ENCODE measurements at places on chromosomes 1 and 21. TPM values are rescaled to one million over a fixed set of nuclear protein-coding genes. Genes with fewer than 3 reads are reported as not detected.

Gene RAB42
- 1.3 TPM for total RNA-seq

Gene TDRD10
- 0.50 TPM for total RNA-seq

Gene DENND4B
- 47.1 TPM for total RNA-seq

Gene LRRN2
- total RNA-seq = 0.93 TPM

DNA sequence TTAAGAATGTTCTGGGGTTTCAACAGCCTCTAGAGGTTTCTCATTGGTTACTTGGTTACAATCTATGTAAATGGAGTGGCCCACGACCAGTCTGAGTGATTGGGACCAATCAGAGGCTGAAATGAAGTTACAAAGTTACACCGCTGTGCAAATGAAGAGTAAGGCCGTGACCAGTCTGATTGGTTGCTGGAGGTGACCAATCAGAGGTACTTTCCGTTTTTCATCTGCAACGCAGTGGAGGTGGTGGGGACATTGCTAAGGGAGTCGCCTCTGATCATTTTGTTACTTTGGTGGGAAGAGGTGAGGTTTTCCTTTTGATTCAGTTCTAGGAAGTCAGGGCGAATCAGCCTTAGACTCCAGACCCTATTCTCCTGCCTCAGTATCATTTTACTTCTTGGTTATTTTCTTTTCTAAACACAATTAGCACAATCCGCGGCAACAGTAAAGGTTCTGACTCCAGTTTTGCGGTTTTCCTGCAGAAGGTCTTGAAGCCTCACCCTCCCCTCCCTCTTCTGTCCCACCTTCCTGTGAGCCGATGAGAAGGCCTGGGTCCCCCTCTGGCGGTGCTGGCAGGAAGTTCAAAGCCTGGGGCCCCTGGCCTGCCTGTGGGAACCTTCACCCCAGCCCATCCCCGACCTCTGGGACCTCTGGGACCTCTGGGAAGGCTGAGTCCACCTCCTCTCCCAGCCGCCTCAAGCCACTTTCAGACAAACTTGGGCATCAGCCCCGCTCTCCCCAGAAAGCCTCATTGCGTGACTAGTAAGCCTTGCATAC is 38.7 kb upstream of the TTC34 start:
- H3K36me3 ChIP-seq = no peaks in the 10 kb centered on the region
- no peaks in the 10 kb centered on the region for H3K4me1 ChIP-seq
- DNase-seq = peak; percentile 11
- H3K4me3 ChIP-seq = no peak overlapping the region

- no peak overlapping the region for H3K4me3 ChIP-seq
- no peaks in the 10 kb centered on the region for H3K4me1 ChIP-seq
- no peak overlapping the region for H3K27ac ChIP-seq
Measured at GRCh38 chr1:82640352-82640751, 839.6 kb downstream of the ADGRL2 start.

DNA sequence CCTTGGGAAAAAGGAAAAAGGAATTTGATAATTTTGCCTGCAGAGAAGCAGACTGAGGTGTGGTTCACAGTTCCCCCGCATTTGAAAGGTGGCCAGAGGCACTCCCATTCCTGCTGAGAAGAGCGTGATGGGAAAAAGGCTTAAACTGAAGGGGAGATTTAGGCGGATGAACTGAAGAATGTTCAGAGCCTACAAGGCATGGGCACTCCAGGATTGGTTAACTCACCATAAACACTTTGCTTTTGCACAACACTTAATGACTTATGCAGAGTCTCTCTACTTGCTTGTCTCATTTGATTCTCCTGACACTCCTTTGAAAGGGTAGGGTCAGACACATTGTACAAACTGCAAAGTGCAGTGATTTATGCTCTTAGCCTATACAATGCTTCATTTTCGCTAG is 119.6 kb upstream of the RUNX1 start:
- no peak overlapping the region for H3K4me3 ChIP-seq
- H3K36me3 ChIP-seq = no peaks in the 10 kb centered on the region

GRCh38 chr1:41806472-41807155 is 112.1 kb downstream of the HIVEP3 start:
- DNase-seq = no peak
- no peaks in the 10 kb centered on the region for H3K27me3 ChIP-seq
- H3K36me3 ChIP-seq = no peaks in the 10 kb centered on the region
- peak overlapping the region; percentile 42 for H3K27ac ChIP-seq

DNA sequence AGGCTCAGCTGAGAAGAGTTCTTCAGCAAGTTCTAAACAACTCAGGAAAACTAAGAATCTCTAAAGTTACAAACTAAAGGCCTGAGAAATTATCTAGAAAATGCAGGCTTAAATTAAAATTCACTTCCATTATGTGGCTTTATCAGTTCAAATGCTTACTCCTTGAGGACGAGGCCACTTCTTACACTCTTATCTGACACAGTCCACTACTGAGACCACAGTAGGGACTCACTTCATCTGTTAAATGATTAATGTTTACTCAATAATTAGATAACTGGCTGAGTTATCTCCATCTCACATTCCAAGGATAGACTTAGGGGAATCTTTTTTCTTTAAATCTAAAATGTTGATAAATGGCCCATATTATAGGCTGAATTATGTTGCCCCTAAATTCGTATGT is 1.6 kb downstream of the C1orf141 start:
- H3K4me3 ChIP-seq = no peak overlapping the region
- no peaks in the 10 kb centered on the region for H3K27me3 ChIP-seq
- H3K4me1 ChIP-seq = no peaks in the 10 kb centered on the region
- no peak overlapping the region for H3K27ac ChIP-seq
- H3K36me3 ChIP-seq = no peaks in the 10 kb centered on the region

- DNase-seq = no peak
- no peaks in the 10 kb centered on the region for H3K27me3 ChIP-seq
- H3K4me3 ChIP-seq = no peak overlapping the region
- H3K36me3 ChIP-seq = no peaks in the 10 kb centered on the region
- peaks cover 6% of the 10 kb centered on the region for H3K4me1 ChIP-seq
Measured at GRCh38 chr1:16183765-16184556, 28.1 kb upstream of the EPHA2 start.

DNA sequence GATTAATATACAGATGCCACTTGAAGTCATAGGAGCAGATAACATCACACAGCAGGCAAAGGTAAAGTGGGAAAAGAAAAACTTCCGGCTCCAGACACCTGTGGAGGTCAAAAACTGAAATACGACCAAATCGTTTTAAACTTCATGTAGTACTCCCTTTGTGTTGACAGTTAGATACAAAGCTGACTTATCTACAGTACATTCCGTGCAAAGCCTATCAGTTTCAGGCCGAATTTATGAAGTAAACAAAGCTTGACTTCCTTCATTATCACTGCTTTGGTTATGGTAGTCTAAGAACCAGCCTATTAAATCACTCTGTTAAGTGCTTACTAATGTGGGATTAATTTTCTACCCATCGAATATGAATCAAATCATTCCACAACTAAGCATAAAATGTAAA is 156.3 kb downstream of the SMYD3 start:
- H3K4me1 ChIP-seq = no peaks in the 10 kb centered on the region
- H3K36me3 ChIP-seq = no peaks in the 10 kb centered on the region
- no peak overlapping the region for H3K27ac ChIP-seq
- no peaks in the 10 kb centered on the region for H3K27me3 ChIP-seq
- no peak overlapping the region for H3K4me3 ChIP-seq
- no peak for DNase-seq

DNA sequence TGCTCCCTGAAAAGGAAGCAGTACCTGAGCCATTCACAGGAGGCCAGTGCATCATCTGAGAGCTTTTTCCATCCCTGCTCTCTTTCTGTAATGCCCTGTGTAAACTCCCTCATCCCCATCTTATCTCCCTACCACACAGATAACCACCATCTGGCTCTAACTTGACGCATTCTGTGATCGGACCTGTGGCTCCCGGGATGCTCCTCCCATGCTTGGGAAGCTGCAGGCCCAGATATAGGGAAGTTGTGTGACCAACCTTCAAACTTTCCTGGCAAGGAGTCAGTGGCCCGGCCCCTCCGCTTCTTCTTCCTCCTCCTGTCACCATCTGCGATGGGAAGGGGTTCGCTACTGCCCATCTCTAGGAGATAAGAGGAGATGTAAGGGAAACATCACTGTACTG is 21.1 kb downstream of the MKNK1 start:
- no peaks in the 10 kb centered on the region for H3K27me3 ChIP-seq
- peaks cover 85% of the 10 kb centered on the region for H3K36me3 ChIP-seq
- no peak overlapping the region for H3K4me3 ChIP-seq
- DNase-seq = no peak
- H3K27ac ChIP-seq = no peak overlapping the region
- H3K4me1 ChIP-seq = no peaks in the 10 kb centered on the region

DNA sequence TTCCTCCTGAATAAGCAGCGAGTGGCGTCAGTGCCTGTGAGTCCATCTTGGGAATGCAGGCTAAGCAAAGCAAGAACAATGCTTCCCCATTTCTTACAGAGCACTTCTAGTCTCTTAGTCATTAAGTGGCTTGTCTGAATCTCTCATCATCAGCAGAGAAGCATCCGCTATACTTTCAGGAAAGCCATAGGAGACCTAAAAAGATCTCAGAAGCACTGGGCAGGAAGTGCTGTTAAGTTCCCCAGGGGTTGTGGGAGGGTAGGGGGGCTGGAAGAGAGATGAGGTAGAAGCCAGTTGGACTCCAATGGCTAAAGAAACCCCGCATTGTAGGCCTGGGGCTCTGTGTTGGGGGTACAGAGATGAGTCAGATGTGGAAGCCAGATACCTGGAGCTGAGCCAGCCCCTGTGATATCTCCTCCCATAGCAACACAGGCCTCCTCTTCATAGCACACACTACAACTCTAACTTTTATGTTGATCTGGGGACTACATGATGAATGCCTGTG is 44.9 kb downstream of the SYT6 start:
- H3K27me3 ChIP-seq = no peaks in the 10 kb centered on the region
- DNase-seq = no peak
- H3K36me3 ChIP-seq = no peaks in the 10 kb centered on the region
- peaks cover 5% of the 10 kb centered on the region for H3K4me1 ChIP-seq
- H3K27ac ChIP-seq = no peak overlapping the region

DNA sequence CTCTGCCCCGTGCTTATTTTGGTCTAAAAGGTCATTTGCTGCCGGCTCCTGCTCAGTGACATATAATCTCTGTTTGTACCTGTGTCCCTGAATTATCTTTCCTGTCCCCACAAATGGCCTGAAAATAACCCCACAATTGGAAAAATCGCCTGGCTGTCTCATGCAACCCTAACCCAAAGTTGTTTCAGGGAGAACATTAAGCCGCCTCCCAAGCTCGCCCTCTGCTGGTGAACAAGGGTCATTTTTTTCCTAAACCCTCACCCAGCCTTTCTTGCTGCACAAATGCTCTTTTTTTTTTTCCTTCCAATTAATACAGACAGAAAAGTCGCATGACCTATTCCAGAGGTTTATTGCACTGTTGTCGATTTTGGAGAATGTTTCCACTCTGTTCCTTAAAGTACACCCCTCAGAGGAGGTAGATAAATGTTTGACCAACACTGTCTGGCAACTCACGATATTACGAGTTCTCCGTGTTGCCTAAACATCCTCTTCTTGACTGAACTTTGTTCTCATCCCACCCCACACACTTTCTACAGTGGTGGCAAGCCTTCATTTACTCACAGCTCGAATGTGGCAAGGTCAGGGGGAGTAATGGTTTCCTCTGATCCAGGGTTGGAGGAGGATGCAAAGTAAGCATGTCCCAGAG is 148.7 kb downstream of the ZZZ3 start:
- DNase-seq = peak; percentile 40
- H3K36me3 ChIP-seq = no peaks in the 10 kb centered on the region
- no peaks in the 10 kb centered on the region for H3K27me3 ChIP-seq
- no peak overlapping the region for H3K27ac ChIP-seq
- H3K4me1 ChIP-seq = peaks cover 4% of the 10 kb centered on the region
- H3K4me3 ChIP-seq = no peak overlapping the region

DNA sequence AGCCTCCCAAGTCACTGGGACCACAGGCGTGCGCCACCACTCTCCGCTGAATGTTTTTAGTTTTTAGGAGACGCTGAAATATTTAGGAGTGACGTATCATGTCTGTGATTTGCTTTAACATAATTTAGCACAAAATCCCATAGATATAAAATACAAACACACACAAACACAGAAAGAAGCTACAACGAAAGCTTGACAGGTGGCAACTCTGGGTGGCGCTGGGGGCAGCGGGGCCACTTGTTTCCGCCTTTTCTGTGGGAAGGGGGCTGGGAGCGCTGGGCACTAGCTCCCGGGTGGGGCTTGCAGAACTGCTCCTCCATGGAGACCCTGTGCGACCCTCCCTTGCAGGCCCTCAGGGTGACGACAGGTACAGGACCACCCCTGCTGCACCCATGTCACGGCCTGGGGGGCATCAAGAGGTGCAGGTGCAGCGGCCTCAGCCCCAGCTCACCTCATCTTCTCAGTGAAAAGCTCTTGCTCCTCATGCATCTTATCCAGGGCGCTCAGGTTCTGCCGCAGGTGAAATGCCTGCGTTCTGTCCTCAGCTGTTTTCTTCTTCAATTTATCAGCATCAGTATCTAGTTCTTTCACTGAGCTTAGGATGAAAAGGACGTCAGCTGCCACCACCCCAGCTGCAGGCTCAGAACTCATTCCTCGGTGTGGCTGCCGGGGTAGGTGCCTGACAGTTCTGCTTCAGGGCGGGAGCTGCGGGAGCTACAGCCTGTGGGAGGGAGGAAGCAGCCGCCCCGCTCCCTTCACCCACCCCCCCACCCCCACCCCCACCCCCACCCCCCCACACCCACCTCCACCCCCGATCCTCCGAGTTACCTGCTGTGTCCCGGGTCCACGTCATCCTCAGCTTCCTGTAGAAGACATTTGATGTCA is 15.3 kb downstream of the CFAP74 start:
- H3K4me1 ChIP-seq = no peaks in the 10 kb centered on the region
- H3K27ac ChIP-seq = no peak overlapping the region

- DNase-seq = no peak
- H3K4me3 ChIP-seq = no peak overlapping the region
- no peaks in the 10 kb centered on the region for H3K27me3 ChIP-seq
- H3K27ac ChIP-seq = no peak overlapping the region
Measured at GRCh38 chr1:197285526-197286205, 17.6 kb downstream of the CRB1 start.

DNA sequence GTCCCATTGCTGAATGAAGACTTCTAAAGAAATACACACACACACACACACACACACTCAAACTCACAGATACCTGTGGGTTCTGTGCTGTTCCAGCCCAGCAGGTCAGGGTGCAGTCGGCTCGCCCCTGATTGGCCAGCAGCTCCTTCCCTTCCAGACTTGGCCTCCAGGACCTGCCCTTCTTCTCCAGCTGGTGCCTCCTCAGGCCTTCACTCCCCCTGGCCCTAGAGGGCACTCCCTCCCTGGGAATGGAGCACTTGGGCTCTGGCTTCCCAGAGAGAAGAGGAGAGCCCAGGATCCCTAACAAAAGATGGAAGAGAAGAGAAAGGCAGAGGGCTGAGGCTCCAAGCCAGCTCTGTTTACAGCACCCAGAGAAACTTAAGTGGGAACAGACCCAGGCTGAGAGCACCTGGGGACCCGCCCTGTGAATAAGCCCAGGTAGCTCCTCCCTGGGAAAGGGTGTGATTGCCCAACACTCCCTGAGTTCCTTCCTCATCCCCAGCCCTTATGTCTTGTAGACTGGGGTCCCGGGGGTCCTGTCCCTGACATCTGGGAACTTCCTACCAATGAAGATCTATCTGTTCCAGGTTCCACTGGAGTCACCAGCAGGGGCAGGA is at the start of gene PGLYRP3:
TSS of gene PGLYRP3 (minus strand) at position 383 of the 617 bp plus-strand sequence. CDS start 2,287 bp downstream, outside the sequence.
- no peaks in the 10 kb centered on the region for H3K4me1 ChIP-seq
- H3K36me3 ChIP-seq = no peaks in the 10 kb centered on the region
- DNase-seq = no peak
- no peak within 1 kb of the TSS for H3K4me3 ChIP-seq
- H3K27me3 ChIP-seq = no peaks in the 10 kb centered on the region

All from psoas muscle (tissue), 8 donors.